NCI-H1417 treated with DMSO at 0.1 percent for 48 hours (cell line): ENCODE measurements at places on chromosomes 2 and 18.

GRCh38 chr2:168192839-168193616 lies 54.4 kb downstream of the STK39 start:
- DNase-seq = no peak

GRCh38 chr2:240526521-240526920 lies 31.3 kb downstream of the ANKMY1 start:
- no peak for DNase-seq

DNA sequence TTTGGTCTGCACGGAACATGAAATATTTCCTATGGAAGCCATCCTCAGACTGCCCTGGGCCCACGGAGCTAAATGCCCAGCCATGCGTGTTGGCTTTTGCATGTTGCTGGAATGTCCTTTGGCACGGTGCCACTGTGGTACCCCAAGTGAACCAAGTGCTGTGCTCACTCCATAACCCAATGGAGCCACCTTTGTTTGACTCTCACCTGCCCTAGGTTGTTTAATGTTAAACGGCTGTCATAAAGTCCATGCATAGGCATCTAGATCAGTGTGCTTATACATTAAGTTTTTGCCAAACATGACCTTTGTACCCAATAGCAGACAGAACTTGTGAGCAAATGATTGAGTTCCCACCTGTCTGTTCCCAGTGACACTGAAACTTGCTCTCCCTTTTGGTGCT lies 59.9 kb upstream of the TMEM87B start:
- DNase-seq = no peak

GRCh38 chr2:133859578-133859977 lies 291.3 kb upstream of the NCKAP5 start:
- DNase-seq = no peak

GRCh38 chr2:41644936-41645335 lies 402.9 kb upstream of the PKDCC start:
- DNase-seq = no peak

GRCh38 chr2:152042636-152043615 lies 55.9 kb downstream of the CACNB4 start:
- no peak for DNase-seq

DNA sequence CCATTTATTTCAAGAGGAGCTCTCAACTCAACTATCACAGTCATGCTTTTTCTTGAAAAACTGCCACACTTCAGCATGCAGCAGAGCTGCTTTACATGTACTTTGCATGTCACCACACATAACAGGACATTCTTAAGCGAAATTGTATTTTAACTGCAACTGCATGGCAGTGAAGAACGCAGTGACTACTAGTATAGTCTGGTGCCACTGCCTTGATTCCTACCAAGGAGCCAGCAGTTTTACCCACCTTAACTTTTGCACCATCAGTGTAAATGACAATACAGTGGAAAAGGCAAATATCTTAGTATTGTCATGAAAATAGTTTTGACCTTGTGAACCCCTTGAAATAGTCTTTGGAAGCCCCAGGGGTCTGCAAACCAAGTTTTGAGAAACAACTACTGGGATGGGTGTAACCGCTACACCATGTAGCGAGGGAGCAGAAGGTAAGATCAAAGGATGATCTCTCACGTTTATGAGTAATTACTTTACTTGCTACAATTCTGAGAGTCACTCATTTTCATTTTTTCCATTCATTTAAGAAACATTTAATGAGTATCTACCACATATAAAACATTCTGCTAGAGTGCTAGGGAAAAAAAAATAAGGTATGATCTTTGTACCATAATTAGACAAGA lies 32.3 kb upstream of the MPP4 start:
- DNase-seq = no peak

DNA sequence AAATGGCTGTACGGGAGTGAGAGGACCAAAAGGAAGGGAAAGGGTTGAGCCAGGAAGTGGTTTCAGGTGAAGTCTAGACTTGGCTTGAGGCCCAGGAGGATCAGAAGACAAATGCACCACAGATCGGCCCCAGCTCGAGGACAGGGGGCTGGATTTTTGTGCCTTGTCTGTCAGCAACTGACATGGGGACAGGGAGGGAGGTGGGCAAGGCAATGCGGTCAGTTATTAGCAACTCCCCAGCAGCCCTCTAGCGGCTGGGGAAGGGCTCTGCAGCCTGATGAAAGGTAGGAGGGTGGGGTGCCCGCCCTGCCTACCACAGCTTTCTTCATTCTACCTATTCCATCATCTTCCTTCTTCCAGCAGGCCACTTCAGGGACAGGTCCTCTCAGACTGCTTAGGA lies 50.0 kb downstream of the CPO start:
- no peak for DNase-seq

DNA sequence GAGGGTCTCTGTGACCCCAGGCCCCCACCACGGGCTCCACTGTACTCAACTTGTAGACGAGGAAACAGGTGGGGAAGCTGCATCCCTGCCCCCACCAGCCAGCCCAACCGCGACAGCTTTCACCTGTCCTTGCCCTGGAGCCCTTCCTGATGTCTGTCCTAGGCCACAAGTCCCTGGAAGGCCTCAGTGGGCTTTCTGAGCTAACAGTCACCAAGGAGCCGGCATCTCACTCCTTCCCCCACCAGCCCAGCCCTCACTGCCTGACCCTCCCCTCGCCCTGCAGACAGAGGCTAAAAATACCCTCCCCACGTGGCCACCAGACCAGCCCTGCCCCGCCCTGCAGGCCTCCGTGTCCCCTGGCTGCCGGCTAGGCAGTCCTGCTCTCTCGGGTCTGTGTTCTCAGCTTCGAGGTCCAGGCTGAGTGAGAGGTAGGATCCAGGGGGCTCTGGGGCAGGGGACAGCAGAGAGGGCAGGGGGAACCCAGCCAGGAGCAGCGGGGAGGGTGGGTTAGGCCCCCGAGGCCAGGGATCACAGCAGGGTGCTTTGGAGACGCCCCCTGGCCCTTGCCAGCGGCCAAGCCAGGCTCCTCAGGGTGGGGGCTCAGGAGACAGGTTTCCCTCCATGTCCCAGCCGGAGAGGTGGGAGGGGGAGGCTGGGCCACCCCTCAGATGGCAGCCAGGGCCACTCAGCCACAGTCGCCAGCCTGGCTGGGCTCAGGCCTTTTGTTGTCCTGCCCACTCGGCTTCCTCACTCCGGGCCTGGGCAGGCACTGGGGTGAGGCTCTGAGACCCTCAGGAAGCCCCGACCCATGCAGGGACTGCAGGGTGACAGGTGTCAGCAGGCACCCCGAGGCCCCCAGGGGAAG lies at the start of gene KLHL30:
Gene KLHL30 (plus strand): TSS at position 338 of the 865 bp plus-strand sequence. CDS start 2,087 bp downstream, outside the sequence.
- no peak for DNase-seq

DNA sequence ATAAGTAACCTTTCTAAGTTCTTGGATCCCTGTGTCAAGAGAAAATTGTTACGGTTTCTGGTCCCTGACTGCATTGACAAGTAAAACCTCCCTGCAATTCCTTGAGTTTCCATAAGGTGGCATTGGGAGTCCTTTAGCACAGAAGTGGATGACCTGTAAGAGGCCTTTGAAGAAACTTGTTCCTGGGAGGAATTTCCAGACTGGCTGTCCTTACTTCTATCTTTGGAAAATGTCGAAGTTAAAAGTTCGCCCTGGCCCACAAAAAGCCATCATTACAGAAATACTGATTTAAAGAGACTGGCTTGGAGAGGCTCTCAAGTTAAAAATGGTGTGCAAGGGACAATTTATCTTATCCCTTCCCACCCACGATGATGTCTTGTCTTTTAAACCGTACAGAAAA lies 218.4 kb downstream of the CDH20 start:
- peak; percentile 33 for DNase-seq

- no peak for DNase-seq
These were observed 433.5 kb upstream of the LRATD1 start for GRCh38 chr2:14199040-14199439.

DNA sequence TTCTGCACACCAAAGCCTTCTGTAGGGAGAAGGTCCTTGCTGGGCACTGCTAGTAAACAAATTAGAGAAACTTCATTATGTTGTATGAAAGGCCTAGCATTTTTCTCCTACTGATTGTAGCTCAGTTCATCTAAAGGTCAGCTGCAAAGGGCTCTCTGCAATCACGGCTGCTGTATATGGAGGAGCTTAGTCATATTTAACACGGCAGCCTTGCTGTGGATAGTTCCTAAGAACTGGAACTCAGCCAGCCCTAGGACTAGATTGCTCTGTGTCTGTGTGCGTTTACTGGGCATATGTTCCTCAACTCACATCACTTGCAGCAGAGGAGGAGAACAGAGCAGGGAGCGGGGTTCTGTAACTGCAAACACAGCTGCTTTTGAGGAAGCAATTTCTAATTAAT lies 1103.9 kb upstream of the KLHL29 start:
- DNase-seq = no peak

- DNase-seq = no peak
These were observed 86.9 kb downstream of the ZFP36L2 start for GRCh38 chr2:43139501-43139900.

- DNase-seq = peak; percentile 55
These were observed 237.6 kb downstream of the PRKCE start for GRCh38 chr2:45889053-45889452.

DNA sequence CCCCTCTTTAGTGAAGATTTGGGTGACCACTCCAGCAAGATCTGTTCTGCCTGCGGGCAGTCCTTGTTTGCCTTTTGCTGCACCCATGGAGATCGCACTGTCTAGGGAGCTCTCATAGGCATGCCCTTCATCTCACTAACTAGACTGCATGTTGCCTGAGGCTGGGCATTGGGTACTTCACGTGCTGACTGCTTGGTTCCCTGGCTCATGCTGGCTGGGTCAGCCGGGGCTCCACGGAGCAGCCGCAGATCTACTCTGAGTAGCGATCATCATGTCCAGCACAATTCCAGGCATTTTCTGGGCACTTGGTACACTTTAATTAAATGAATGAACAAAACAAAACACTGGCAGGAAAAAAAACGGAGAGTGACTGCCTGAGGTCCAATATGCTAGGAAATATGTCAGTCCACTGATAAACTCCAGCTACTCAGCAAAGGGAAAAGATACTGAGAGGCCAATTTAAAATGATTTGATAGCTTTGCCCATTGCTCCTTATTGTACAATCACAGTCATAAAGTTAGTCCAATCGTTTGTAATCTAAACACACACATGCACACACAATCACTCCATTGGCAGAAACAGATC lies 220.3 kb downstream of the C1D start:
- DNase-seq = no peak

DNA sequence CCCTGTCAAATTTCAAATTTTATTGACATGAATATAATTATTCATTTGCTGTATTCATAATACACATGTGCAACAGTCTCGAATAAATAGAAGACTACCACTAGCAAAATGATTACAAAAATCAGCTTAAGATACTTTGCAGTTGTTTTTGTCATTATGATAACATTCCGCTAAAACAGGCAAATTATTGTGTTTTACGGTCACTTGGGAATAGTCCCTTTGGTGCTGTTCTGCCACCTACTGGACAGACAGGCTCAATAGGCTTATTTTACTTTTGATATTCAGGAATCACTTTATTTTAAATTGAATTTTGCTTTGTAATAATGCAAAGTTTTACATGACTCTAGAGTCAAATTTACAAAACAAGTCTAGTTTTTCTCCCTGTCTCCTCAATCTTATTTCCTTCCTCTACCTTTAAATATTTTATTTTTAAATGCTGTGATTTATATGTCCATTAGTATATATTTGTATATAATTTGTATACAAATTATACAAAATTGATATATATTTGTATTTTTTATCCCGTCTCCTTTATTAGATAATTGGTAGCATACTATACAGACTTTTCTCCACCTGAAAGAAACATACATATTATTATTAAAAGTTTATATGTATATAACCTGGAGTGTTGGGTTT lies 456.3 kb downstream of the DLGAP1 start:
- DNase-seq = no peak

DNA sequence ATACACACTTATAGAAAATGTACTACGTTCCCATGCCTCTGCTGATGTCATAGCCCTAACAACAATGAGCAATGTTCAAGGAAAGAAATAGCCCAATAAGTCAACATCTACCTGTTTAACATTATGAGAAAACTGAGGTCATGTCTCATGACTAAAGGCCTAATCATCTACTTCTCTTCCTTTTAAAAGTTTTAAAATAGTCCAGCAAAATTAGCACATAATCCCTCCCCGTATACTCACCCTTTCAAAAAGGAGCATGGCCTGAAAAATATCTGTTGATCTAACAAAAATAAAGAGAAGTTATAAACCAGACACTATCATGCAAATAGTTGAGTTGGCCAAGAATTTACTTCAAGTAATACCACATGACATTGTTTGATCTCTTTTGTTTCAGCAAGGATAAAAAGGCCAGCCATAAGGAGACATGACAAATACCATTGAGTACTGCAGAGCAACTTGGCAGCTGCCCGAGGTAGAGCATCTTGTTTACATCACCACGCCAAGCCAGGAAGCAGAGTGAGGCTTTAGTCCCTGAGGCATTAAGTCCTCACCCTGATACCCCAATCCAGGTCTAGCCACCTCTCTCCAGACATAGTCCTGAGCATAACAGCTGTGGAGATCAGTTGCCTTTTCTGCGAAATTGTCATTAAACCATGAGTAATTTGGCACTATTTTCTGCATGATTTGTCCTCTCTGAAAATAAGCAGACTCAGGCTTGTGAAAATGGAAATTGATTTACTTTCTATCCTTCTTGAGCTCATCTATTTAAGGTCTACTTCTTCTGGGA lies 137.4 kb upstream of the ETAA1 start:
- DNase-seq = no peak
